ENCODE measurements at places on chromosomes 13 and 19.

- DNase-seq, result no peak
These were observed at the start of gene IQCN for GRCh38 chr19:18274219-18274780. IQCN (minus strand) TSS chr19:18274452; CDS start chr19:18269478, 4,974 bp downstream.

- DNase-seq, result no peak
These were observed 227.4 kb downstream of the DLEU7 start for GRCh38 chr13:50616101-50616500.

DNA sequence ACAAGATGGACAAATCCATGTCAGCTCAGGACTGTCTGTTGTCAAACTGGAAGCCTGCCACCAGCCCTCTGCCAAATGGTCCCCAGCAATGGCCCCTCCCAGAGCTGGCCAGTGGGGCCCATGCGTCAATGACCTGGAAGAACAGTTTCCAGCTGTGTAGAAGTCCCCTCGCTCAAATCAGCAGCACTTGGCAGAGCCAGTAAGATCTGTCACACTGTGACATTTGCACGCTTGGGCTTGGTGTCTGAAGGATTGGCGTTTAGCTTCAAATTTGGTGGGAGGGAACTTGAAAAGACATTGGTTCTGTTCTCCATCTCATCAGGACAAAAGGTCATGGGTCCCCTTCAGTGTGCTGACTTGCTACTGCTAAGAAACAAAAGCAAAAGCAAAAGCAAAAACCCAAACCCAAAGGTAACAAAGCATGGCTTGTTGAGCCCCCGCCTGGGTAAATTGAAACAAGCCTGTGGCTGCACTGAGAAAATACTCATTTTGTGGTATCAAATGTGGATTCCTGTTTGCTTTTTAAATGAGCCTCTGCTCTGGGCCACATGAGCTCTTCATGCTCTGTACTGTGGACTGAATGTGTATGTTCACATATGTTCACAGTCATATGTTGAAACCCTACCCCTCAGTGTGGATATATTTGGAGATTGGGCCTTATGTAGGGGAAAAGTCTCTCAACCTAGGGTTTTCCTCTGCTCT lies 253.6 kb upstream of the MAB21L1 start:
- DNase-seq, result no peak

GRCh38 chr19:46202426-46202825 lies 27.1 kb upstream of the IGFL1 start:
- DNase-seq, result no peak

GRCh38 chr13:108963846-108964600 lies 334.6 kb downstream of the MYO16 start:
- DNase-seq, result no peak

- no peak for DNase-seq
These were observed 829.8 kb upstream of the SLC10A2 start for GRCh38 chr13:103895835-103896531.

DNA sequence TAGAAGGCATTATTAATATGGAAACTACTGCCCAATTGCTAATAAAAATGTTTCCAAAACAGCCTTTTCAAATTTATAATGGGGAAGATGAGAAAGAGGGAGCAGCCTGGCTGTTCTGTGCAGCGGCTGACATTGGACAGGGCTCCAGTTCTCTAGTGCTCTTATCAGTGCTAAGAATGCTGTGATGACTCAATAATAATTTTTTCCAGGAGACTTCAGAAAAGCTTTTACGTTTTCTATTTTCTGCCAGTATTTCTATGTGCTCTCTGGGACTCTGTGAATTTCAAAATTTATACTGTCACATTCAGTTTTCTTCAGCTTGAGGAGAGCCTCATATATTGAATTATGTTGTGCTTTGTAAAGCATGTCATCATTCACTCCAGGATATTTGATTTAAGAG lies 209.6 kb downstream of the VWA8 start:
- DNase-seq, result no peak

GRCh38 chr13:33761740-33762139 lies 56.2 kb upstream of the RFC3 start:
- DNase-seq, result no peak

- DNase-seq, result no peak
These were observed 441.4 kb downstream of the PCDH20 start for GRCh38 chr13:60974296-60974695.

DNA sequence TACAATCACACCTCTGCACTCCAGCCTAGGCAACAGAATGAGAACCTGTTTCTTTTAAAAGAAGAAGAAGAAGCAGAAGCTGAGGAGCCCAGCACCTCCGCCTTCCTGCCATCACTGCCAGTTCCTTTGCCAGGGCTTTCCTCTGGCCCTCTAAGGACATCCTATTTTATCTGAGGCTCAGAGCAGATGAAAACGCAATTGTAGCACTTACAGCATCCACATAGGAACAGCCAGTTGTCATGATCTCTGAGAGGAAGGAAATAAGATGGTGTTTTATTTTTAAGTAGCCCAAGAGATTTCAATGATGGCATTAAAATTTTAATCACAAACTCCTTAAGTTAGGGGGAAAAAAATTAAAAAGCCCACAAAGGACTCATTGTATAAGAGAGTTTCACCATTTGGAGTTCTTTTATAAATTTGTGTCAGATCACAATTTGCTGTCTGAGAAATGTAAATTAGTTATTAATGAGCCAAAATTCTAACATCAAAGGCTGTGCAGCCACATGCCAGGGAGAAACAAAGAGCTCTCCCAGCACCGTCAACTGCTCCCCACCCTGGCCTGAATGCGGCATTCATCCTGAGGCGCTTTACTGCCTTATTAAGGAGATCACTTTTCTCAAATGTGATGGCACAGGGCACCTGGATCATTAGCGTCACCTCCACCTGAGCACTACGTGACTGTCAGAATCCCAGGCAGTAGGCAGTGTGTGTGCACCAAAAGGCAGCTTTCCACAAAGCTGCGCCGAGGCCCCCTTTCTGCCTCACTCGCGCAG lies 393.0 kb downstream of the FOXO1 start:
- DNase-seq, result no peak

DNA sequence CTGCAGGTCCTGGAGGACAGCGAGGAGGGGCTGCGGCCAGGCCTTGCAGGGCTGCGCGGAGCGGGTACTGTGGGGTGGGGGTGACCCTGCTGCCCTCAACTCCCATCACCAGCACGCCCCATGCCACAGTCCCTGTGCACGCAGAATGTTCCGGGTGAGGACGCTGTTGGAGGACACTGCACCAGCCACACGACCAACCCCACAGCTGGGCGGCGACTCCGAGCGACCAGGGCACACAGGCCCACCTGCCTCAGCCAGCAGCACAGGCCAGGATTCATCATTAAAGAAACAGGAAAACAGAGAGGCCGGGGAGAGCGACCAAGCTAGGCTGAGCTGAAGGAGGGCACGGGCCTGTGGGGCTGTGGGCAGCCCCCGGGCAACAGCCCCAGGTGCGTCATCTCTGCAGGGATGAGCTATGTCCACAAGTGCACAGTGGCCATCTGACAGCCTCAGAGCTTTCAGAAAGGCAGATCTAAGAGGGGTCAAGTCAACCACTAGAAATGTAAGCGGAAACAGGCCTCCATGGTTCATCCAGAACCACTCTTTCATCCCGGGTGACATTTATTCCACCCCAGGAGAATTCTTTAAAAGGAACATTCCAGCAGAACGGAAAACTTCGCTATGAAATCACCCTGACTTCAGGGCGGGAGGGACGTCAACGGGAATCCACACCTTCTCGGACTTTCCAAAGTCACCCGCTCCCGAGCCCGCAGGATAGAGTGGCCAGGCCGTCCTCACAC lies 1.5 kb downstream of the GAS6 start:
- no peak for DNase-seq
